Activated CD8-positive, alpha-beta memory T cell treated with anti-CD3 and anti-CD28 coated beads for 24 hours (primary cell): ENCODE measurements at places on chromosomes 5 and 9.
A peak's percentile ranks its signal among the peaks of the same experiment; 100 is the strongest.

GRCh38 chr9:129894120-129894823, 59.0 kb downstream of the USP20 start:
- peak; percentile 68 for DNase-seq

- DNase-seq: no peak
Measured at GRCh38 chr5:85813146-85813545, 804.6 kb upstream of the COX7C start.

DNA sequence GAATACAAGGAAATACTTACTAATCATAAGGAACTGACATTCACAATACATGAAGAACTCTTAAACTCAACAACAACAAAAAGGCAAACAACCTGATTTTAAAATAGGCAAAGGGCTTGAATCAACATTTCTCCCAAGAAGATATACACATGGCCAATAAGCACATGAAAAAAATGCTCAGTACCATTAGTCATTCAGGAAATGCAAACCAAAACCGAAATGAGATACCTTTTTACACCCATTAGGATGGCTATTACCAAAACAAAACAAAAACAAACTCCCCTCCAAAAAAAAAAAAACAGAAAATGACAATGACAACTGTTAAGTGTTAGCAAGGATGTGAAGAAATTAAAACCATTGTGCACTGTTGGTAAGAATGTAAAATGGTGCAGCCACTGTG, 104.1 kb upstream of the ZNF462 start:
- no peak for DNase-seq

GRCh38 chr5:54874337-54875021, 110.9 kb downstream of the ESM1 start:
- DNase-seq: no peak
